ENCODE measurements at places on chromosomes 16 and 17.

GRCh38 chr16:424623-425081, 797 bp upstream of the RAB11FIP3 start:
- no peak for DNase-seq

DNA sequence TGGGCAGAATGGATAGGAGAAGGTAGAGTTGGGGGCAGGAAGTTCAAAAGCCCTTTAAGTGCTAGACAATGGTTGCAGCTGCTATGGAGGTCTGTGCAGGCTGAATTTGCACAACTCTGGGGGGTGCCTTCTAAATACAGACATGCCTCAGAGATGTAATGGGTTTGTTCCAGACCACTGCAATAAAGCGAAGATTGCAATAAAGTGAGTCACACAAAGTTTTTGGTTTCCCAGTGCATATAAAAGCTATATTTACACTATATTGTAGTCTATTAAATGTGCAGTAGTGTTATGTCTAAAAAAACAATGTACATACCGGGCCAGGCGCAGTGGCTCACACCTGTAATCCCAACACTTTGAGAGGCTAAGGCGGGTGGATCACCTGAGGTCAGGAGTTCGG, 60.5 kb upstream of the MYOCD start:
- DNase-seq, result no peak

DNA sequence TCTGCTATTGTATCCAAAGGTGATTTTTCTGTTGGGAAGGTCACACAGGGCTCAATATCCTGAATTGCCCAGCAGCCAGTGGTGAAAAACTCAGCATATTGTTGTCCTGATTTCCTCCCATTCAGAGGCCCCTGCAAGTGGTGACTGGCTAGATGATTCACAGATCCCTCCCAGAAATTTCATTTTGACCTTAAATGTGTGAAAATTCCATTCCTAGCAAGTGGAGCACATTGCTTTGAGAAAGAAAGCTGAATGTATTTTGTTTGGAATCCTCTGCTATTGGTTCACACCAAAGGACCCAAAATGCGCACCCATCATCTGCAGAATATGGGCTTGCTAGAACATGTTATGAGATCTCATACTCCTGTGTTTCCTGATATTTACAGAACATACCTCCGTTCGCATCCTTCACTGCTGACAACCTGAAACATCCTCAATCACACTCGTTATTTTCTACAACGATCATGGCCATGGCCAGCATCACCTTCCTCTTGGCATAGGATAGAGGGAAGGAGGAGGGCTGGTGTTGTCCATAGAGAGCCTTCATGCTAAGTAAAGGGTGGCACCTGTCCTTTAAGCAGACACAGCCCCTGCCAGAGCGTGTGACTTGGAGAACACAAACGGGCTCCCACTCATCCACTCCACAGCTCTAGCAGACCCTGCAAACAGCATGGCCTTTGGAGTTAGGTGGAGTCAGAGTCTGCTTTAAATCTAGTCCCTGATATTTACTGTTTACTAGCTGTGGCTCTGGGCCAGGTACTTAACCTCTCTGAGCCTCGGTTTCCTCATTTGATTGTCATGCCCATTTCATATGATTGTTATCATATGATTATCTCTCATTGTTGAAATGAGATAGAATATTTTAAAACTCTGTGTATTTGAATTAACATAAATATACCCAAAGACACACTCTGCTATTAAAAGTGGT, 30.4 kb upstream of the NFAT5 start:
- DNase-seq, result no peak

- no peak for DNase-seq
Measured at GRCh38 chr17:19800571-19800970, 52.5 kb upstream of the ALDH3A1 start.

DNA sequence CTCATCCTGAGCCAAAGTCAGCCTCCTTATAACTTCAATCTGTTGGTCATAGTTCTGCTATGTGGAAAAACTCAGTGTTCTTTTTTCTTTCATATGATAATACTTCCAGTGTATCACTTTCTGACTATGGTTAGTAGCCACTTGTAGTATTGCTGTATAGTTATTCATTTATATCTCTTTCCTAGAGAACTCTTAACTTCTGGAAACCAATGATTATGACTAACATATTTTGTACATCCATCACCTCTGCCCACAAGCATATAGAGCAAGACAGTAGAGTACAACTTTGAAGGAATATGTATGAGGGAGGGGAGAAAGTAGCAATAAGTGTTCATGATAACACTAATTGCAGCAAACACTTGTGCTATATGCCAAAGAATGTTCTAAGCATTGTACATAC, 38.6 kb downstream of the COX10 start:
- DNase-seq, result no peak

DNA sequence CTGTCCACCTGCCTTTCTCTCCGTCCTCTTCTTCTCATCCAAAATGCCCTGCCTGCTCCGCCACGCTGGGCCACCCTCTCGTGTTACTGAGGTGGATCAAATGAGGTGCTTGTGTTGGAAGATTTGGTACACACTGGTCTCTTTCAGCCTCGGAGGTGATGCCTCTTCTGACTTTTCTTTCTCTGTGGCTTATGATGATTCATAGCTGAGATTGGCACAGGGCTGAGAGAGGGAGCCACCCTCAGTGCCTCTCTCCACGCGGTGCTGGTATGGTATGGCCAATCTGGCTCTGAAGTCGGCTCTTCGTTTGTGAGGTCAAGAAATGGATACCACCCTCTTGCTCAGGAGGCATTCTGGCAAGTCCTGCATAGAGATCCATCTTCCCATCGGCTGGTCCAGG, 82.4 kb downstream of the PLCG2 start:
- DNase-seq, result no peak

GRCh38 chr16:89155851-89156739, 15.5 kb upstream of the CDH15 start:
- no peak for DNase-seq

DNA sequence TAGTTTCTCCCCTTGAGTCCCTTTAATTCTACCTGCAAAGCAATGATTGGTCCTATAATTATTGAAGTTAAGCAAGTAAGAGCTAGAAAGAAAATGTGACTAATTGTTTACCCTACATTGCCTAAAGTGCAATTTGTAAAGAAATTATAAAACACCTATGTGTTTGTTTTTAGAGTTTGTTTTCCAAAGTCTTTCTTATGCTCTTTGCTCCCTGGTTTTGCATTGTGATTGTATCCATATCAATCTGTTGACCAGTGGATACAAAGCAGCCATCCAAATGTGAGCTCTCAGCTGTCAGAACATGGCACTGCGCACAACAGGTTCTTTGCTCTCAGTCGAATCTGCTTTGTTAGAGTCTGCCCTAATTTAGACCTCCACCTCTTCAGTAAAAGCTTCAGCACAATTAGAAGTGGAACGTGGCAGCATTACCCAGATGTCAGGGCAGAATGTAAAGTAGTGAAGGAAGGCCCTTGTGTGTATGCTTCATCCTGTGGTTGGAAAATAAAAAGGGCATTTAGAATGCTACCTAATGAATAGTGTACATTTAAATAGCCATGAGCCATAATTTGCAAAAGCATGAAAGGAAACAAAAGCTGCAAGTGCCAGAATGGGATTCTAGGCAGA, 70.5 kb downstream of the AATF start:
- DNase-seq, result no peak

Data from stimulated activated CD8-positive, alpha-beta memory T cell treated with anti-CD3 and anti-CD28 coated beads, Interleukin-12 subunit alpha, Interleukin-12 subunit beta, amount 100 ng/mL, for 4 hours (primary cell).